ENCODE measurements at places on chromosomes 5 and 9.
A peak's percentile ranks its signal among the peaks of the same experiment; 100 is the strongest.

- H3K36me3 ChIP-seq = no peaks in the 10 kb centered on the region
- no peak overlapping the region for H3K27ac ChIP-seq
- no peaks in the 10 kb centered on the region for H3K27me3 ChIP-seq
- no peaks in the 10 kb centered on the region for H3K4me1 ChIP-seq
These were observed 117.5 kb upstream of the ZNF462 start for GRCh38 chr9:106745457-106745856.

- H3K27me3 ChIP-seq = peaks cover 17% of the 10 kb centered on the region
- no peaks in the 10 kb centered on the region for H3K36me3 ChIP-seq
- DNase-seq = no peak
- no peak overlapping the region for H3K4me3 ChIP-seq
- H3K4me1 ChIP-seq = no peaks in the 10 kb centered on the region
These were observed 314.3 kb downstream of the PDE4D start for GRCh38 chr5:59579101-59579823.

GRCh38 chr5:84650429-84650828 is 265.7 kb upstream of the EDIL3 start:
- H3K4me1 ChIP-seq = no peaks in the 10 kb centered on the region
- H3K27me3 ChIP-seq = no peaks in the 10 kb centered on the region
- DNase-seq = no peak
- H3K27ac ChIP-seq = no peak overlapping the region

DNA sequence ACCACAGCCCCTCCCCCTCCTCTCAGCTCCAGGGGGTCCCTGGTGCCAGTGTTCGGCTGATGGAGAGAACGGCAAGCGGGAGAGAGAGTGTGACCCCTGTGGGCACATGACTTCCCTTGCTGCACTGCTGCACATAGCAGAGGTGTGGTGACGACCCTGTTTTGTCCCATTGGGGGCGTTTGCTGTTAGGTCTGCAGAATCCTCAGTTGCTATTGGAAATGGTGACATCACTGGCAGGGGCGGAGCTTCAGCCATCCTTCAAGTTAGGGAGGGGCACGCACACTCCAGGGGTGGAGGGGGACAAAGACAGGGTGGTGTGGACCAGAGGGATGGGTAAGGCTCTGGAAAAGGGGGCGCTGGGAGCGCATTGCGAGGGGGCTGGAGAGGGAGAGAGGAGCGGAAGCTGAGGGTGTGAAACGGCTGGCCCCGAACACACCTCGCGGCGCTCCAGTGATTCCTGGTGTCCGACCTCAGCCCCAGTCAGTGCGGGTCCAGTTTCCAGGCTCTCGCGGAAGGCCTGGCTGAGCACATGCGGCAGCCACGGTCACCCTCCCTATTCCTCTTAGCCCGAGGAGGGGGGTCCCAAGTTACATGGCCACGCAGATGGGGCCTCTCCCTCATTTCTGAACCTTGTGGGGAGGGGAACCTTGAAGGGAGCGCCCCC is 764 bp upstream of the GRIN1 start:
- H3K4me1 ChIP-seq = peaks cover 14% of the 10 kb centered on the region
- no peaks in the 10 kb centered on the region for H3K36me3 ChIP-seq
- no peak overlapping the region for H3K4me3 ChIP-seq

DNA sequence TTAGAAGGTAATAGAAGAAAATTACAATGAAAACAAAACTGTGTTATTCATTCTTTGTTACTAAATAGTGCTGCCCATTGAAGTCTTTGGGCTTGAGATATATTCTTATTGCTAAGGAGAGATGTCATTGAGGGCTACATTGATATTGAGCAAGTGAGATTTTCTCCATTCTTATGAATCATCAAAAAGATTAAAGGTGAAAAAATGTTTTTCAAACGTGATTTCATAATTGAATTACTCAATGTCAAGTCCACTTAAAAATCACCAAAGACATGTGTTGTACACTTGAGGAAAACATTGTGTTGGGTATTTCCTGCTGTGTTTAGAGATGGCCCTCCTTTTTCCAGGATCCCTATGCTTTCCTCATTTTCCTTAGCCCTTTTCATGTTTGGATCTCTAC is 448.1 kb downstream of the NFIB start:
- H3K36me3 ChIP-seq = no peaks in the 10 kb centered on the region
- no peak overlapping the region for H3K27ac ChIP-seq
- H3K27me3 ChIP-seq = no peaks in the 10 kb centered on the region

DNA sequence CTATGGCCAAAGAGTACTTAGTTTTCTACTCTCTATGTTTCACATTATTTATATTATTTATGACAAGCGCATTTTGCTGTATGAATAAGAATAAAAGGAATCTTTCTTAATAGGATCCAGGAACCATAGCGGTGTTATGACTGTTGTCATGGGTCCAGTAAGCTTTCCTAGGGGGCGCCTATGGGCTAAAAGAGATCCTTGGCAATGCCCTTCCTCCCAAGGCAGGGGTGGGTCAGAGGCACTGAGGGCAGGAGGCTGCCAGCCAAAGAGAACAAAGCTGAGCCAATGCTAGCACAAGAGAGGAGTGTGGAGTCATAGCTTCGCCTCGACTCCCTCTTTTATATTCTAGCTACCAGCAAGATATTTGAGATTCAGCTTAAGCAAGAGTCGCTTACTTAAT is 98.4 kb upstream of the GNAQ start:
- H3K27ac ChIP-seq = no peak overlapping the region
- no peak for DNase-seq
- peaks cover 20% of the 10 kb centered on the region for H3K4me1 ChIP-seq
- peaks cover 9% of the 10 kb centered on the region for H3K27me3 ChIP-seq
- H3K36me3 ChIP-seq = peaks cover 23% of the 10 kb centered on the region

DNA sequence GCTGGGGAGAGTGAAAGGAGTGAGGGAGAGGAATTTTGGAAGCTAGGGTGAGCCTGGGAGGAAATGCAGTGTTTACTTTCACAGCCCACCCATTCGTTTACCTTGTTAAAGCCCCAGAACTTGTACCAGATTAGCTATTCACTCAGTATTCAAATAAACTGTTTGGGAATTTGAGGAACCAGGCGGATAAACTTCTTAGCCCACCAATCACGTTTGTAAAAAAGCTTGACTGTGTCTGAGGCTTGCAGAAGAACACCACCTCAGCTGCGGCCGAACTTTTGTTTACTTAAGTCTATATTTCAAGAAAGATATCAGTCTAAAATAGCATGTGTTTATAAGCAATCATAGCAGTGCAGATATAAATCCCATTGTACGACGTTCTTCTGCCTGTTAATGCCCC is 5.2 kb upstream of the TLE1 start:
- peaks cover 8% of the 10 kb centered on the region for H3K4me1 ChIP-seq
- no peak overlapping the region for H3K27ac ChIP-seq
- peaks cover 23% of the 10 kb centered on the region for H3K27me3 ChIP-seq
- no peak overlapping the region for H3K4me3 ChIP-seq
- DNase-seq = no peak

GRCh38 chr9:19127871-19128500 is 694 bp upstream of the PLIN2 start:
- peaks cover 31% of the 10 kb centered on the region for H3K36me3 ChIP-seq
- H3K4me1 ChIP-seq = peaks cover 63% of the 10 kb centered on the region
- no peaks in the 10 kb centered on the region for H3K27me3 ChIP-seq
- DNase-seq = peak; percentile 29
- H3K27ac ChIP-seq = peak overlapping the region; percentile 99

- peaks cover 16% of the 10 kb centered on the region for H3K27me3 ChIP-seq
- no peak overlapping the region for H3K27ac ChIP-seq
- peaks cover 15% of the 10 kb centered on the region for H3K4me1 ChIP-seq
- H3K36me3 ChIP-seq = no peaks in the 10 kb centered on the region
- DNase-seq = no peak
These were observed 21.9 kb downstream of the OR2Y1 start for GRCh38 chr5:180717989-180718388.

DNA sequence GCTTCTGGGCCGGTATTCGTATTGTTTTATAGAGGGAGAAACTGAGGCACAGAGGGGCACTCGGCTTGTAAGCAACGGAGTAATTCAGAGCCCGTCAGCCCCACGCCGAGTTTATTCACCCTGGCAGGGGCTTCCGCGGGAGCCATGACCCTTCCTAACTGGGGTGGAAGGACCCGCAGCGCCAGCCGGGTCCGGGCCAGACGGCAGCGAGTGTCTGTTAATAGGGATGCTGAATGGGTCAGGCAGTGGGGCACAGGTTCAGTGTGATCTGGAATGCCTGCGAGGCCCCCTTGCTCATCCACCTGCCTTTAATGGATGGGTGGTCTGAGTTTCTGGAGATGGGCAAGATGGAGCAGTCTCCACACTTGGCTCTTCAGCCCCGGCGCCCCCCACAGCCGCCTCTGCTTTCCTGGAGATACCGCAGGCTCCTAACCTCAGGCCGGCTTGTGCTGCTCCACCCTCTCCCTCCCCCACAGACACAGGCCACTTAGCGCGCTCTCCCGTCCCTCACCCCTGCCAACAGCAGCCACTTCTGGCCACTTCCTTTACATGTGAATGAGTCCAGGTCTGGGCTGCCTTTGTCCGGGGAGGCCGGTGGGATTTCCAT is 147.1 kb downstream of the ERCC6L2 start:
- peak overlapping the region; percentile 20 for H3K27ac ChIP-seq
- DNase-seq = no peak
- peaks cover 49% of the 10 kb centered on the region for H3K4me1 ChIP-seq
- H3K4me3 ChIP-seq = peak overlapping the region; percentile 68
- H3K36me3 ChIP-seq = peaks cover 12% of the 10 kb centered on the region

- H3K27ac ChIP-seq = peak overlapping the region; percentile 97
- no peaks in the 10 kb centered on the region for H3K27me3 ChIP-seq
- peak overlapping the region; percentile 77 for H3K4me3 ChIP-seq
- H3K4me1 ChIP-seq = peaks cover 44% of the 10 kb centered on the region
- no peak for DNase-seq
These were observed 483 bp upstream of the EIF4EBP3 start for GRCh38 chr5:140546851-140547507.

- no peak overlapping the region for H3K27ac ChIP-seq
- H3K4me3 ChIP-seq = no peak overlapping the region
- no peaks in the 10 kb centered on the region for H3K4me1 ChIP-seq
- DNase-seq = peak; percentile 64
- no peaks in the 10 kb centered on the region for H3K36me3 ChIP-seq
These were observed 122.0 kb downstream of the DRD1 start for GRCh38 chr5:175321927-175322532.

DNA sequence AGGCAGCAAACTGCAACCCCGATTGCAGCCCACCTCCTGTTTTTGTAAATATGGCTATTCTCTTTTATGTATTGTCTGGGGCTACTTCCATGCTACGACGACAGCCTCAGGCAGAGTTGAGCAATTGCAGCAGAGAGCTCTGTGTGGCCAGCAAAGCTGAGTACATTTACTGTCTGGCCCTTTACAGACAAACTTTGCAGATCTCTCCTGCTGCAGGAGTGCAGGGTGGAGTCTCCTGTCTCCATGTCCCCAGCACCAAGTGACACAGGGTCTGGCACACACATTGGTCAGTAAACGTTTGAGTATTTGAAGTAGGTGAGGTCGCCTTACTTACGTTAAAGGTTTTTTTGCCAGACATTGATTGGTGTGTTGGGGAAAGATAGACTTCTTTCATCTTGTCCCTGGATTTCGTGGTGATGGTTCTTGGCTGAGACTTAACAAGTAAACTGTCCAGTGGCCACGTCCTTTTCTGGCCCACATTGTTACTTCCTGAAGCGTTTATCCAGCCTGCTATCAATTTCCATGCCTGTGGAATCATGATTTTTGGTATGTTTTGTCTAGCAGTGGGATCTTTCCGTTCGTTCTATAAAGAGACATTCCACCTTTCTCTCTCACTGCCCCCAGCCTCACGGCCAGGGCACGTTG is 27.2 kb downstream of the PRRC2B start:
- no peak for DNase-seq
- H3K4me1 ChIP-seq = peaks cover 80% of the 10 kb centered on the region
- H3K27ac ChIP-seq = no peak overlapping the region

GRCh38 chr5:126852091-126852571 is 75.2 kb downstream of the LMNB1 start:
- peak overlapping the region; percentile 98 for H3K27ac ChIP-seq
- peaks cover 62% of the 10 kb centered on the region for H3K4me1 ChIP-seq
- peak overlapping the region; percentile 67 for H3K4me3 ChIP-seq
- H3K27me3 ChIP-seq = no peaks in the 10 kb centered on the region
- DNase-seq = peak; percentile 44

DNA sequence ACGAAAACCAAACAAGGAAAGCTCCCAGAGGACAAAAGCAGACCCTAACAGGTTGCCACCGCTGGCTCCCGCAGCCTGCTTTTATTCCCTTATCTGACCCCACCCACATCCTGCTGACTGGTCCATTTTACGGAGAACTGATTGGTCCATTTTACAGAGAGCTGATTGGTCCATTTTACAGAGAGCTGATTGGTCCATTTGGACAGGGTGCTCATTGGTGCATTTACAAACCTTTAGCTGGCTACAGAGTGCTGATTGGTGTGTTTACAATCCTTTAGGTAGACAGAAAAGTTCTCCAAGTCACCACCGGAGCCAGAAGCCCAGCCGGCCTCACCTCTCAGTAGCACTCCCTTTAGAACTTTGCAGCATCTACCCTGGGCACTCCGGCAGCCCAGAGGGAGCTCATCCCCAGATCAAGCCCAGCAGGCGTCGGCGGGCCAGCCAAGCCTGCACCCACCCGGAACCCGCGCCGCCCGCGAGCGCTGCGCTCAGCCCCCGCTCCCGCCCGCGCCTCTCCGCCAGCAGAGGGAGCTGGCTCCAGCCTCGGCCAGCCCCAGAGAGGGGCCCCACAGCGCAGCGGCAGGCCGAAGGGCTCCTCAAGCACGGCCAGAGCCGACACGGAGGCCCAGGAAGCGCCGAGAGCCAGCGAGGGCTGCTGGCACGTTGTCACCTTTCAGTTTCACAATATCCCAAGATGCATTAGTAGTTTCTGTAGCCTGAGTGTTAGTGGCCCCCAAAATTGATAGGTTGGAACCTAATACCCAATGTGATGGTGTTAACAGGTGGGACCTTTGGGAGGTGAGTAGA is 35.3 kb upstream of the CLPTM1L start:
- H3K4me1 ChIP-seq = peaks cover 9% of the 10 kb centered on the region
- H3K27me3 ChIP-seq = peaks cover 2% of the 10 kb centered on the region
- peak overlapping the region; percentile 82 for H3K27ac ChIP-seq
- DNase-seq = peak; percentile 49
- H3K36me3 ChIP-seq = no peaks in the 10 kb centered on the region

- H3K36me3 ChIP-seq = no peaks in the 10 kb centered on the region
- DNase-seq = no peak
- H3K27ac ChIP-seq = no peak overlapping the region
- peaks cover 12% of the 10 kb centered on the region for H3K27me3 ChIP-seq
- peaks cover 7% of the 10 kb centered on the region for H3K4me1 ChIP-seq
- no peak overlapping the region for H3K4me3 ChIP-seq
These were observed 106.1 kb upstream of the SLC44A1 start for GRCh38 chr9:105138306-105138801.

GRCh38 chr5:54985301-54986268 is at the start of gene ESM1:
Gene ESM1, minus strand, starts transcription at chr5:54985593. Its CDS starts 76 bp downstream, at chr5:54985517.
- peaks cover 12% of the 10 kb centered on the region for H3K36me3 ChIP-seq
- H3K27me3 ChIP-seq = peaks cover 31% of the 10 kb centered on the region
- peak within 1 kb of the TSS; percentile 33 for H3K4me3 ChIP-seq

- H3K27ac ChIP-seq = no peak overlapping the region
- no peak overlapping the region for H3K4me3 ChIP-seq
- peaks cover 2% of the 10 kb centered on the region for H3K4me1 ChIP-seq
- no peaks in the 10 kb centered on the region for H3K36me3 ChIP-seq
- H3K27me3 ChIP-seq = no peaks in the 10 kb centered on the region
These were observed 318.4 kb downstream of the ARL15 start for GRCh38 chr5:53991942-53992341.

All from activated CD4-positive, alpha-beta T cell treated with anti-CD3 and anti-CD28 coated beads, Interleukin-2, amount 10 ng/mL, durations not matched to agents 7 days and 5 days (primary cell).